Effector memory CD4-positive, alpha-beta T cell (primary cell): ENCODE measurements at places on chromosomes 1 and 21.

- no peak for DNase-seq
These were observed 66.5 kb upstream of the RCC1 start for GRCh38 chr1:28439320-28439719.

DNA sequence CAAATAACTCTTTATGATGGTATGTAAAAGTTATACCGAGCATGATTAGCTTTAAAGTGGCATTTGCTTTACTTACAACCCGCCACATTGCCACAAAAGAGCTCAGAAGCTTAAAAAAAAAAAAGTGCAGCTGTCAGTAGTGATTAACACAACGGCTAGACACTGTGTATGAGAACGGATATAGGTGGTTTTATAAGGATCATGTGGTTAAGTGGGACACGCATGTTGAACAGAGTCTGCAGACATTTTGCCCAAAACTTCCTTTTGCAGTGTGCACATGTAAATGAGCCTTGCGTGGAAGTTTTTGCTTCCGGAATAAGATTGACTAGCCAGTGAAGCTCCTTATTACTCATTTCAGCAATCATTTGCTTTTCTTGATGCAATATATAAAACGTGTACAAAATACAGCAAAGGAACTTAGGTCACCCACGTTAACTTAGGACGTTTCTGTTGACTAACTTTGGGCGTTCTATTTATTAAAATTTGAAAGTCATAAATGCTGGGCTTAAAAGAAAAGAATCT lies 58.7 kb upstream of the RGS1 start:
- peak; percentile 61 for DNase-seq

GRCh38 chr1:171600862-171601261 lies 21.2 kb upstream of the MYOCOS start:
- DNase-seq: no peak

DNA sequence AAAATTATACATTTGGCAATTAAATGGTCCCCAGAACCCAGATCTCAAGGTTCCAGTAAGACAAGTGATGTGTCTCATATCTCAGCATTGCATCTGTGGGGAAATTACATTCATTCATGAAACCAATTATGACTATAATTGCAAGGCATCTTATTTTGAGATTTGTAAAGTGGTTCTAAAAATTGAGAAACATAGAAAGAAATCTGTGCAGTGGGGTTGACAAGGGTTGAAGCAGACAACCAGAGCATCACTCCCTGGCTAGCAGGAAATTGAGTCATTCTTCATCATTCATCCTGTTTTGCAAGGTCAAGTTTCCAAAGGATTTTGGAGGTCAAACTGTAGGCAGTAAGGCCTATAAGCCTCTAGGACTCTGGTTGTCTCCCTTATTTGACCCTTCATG lies 25.1 kb upstream of the MROH9 start:
- no peak for DNase-seq

DNA sequence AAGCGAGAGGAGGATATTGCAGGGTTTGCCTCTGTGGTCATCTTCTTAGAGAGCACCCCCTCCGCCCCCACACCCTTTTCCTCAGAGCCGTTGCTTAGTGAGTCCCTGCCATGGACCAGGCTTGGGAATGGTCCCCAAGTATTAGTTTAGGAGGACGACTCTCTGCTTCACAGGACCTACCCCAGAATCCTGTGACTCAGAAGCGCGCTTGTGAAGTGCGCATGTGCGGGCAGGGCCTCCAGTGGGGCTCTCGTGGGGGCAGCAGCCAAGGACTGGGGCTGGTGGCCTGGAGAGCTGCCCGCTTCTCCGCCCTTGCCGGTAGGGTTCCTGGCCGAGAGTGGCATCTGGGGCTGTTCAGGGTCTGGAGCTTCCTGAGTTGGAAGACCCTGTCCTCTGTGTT lies 37.3 kb upstream of the HMGN1 start:
- DNase-seq: no peak

- no peak for DNase-seq
These were observed 214.4 kb downstream of the DAB1 start for GRCh38 chr1:57209495-57209894.

DNA sequence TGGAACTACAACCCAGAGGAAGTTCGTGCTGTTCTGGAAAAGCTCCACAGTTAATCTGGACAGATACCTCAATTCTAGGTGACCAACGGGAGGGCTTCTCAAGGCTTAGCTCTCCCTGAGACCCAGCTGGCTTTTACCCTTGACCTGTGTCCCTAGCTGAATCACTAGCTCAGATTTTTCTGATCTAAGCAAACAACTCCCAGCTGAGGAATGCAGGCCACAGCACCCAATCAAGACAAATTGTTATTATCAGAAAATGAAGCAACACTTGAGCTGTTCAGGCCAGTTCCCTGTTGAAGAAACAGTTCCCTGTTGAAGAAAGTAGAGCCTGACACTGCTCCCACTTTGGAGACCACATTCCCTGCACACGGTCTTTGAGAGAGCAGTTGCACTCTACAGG lies 16.0 kb downstream of the DIO1 start:
- DNase-seq: no peak

GRCh38 chr1:9435153-9435636 lies 104.1 kb upstream of the SLC25A33 start:
- no peak for DNase-seq

- no peak for DNase-seq
These were observed 6.8 kb upstream of the SLAMF9 start for GRCh38 chr1:159960721-159961381.

DNA sequence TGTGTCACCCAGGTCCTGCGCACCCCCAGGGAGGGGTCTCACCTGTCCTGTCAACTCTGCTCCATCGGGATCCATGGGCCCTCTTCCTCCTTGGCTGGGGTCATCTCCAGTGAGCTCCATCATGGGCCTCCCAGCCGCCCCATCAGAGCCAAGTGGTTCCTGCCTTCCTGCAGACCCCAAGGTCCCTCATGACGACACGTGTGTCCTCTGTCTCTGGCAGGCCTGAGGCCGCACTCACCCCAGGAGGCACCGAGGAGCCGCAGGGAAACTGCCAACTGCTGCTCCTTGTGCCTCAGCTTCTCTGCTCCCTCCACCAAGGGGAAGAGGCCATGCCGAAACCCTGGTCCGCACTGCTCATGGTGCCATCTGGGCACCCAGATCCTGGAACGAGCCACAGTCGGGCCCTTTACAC lies 46.8 kb downstream of the COL18A1 start:
- no peak for DNase-seq

- DNase-seq: no peak
These were observed 53.9 kb downstream of the CYYR1 start for GRCh38 chr21:26519142-26519541.

DNA sequence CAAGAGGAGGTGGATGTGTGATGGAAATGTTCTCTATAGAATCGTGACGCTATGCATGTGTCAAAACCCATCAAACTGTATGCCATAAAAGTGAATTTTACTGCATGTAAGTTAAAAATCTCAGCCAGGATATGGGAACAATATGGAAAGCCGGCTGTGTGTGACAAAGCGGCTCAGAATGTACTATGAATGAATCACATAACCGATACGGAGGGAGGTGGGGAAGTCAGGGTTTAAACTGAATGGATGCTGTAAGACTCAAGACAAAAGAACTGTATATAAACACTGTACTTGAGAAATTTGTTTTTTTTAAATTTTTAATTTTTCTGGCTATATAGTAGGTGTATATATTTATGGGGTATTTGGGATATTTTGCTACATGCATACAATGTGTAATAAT lies 111.6 kb upstream of the PDE4B start:
- no peak for DNase-seq

- no peak for DNase-seq
These were observed 8.0 kb downstream of the SMIM12 start for GRCh38 chr1:34851431-34852105.

DNA sequence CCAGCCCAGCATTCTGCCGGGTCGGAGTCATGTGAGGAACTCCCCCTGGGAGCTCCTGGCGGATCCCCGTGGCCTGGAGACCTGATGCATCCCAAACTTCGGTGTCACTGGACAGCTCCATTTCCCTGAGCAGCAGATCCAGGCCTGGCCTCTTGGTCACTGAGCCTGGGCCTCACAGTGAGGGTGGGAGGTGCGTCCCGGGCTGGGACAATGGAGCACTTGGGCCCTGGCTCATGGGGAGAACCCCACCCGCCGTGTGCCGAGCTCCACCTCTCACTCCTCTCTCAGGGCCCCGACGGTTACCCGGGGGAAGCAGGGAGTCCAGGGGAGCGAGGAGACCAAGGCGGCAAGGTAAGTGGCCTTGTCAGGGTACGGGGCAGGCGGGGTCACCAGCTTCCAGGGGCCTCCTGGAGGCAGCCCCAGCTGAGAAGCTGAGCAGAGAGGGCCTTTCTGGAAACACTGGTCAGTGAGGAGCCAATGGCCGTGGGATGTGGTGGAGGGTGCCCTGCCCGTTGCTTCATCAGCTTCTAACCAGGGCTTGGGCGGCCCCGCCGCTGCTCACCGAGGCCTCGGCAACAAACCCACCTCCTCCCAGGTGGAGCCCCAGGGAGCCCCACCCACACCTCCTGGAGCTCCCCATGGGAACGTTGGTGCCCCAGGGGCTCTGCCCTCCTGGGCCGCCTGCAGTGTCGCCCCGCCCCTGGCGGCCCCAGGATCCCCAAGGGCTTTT lies 19.8 kb downstream of the COL6A2 start:
- DNase-seq: no peak

GRCh38 chr1:100400404-100400803 lies 48.1 kb downstream of the CDC14A start:
- peak; percentile 57 for DNase-seq

GRCh38 chr1:9294910-9295636 lies 2.4 kb downstream of the SPSB1 start:
- DNase-seq: no peak

GRCh38 chr1:213572912-213573647 lies 414.7 kb upstream of the PROX1 start:
- no peak for DNase-seq

- no peak for DNase-seq
These were observed 52.7 kb downstream of the TEX35 start for GRCh38 chr1:178565586-178565985.

DNA sequence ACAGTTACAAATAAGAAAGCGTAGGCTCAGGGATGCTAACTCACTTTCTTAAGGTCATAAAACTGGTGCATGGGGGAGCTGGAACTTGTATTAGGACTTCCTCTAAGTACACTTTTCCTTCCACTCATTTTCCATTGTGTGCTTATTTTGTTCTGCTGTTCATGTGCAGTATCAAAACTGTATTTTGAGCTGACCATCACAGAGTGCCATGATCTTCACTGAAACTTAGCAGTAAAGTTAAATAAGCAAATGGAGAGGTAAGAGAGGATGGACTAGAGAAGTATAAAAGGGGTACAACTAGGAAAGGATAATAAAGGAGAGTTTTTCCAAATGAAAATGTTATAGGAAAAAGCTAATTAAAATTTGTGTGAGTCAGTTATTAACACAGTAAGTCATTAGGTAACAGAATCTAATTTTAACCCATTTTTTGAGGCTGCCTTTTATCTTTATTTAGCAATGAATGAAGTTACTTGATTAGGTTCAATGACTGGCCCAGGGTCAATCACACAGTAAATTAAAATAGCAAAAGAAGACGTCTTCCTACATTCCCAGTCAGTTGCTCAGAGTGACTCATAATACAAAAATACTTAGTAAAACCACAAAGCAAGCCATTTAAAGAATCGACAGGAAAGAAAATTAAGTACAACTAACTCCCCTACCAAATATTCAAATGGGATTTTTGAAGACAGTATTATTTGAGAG lies 165.8 kb upstream of the C1orf105 start:
- DNase-seq: no peak

DNA sequence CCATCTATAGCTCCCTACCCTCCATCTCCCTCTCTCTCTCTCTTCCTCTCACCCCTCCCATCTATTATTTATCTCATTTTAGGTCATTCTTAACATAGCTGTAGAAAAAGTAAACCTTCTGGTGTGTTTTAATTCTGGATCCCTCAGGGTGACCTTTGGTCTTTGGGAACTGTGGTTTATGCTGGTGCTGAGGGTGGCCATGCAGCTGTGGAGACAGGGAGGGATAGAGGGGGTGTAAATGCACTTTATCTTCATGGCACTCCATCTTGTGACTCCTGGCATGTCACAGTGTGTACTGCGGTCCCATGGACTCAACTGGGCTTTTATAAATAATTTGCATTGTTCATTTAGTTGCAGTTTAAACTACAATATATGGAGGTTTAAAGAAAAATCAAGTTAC lies 50.2 kb upstream of the RUNX1 start:
- DNase-seq: no peak

DNA sequence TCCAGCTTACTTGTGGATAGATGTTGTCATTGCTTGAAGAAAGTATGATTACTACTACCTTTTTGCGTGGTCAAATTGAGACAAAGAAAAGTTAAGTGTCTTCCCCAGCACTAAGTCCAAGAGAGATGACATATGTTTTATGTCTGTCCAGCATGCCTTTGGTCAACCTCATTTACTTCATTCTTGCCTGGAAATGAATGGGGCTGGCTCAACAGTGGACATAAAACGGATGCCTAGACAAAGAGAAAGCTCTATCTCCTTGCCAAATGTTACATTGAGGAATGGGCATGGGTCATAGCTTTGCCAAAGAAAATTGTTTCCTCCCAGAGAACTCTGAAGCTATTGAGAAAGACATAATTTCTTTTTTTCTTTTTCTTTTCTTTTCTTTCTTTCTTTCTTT lies 82.4 kb upstream of the PLPPR4 start:
- no peak for DNase-seq

- no peak for DNase-seq
These were observed 8.1 kb downstream of the NGF start for GRCh38 chr1:115329965-115330364.

DNA sequence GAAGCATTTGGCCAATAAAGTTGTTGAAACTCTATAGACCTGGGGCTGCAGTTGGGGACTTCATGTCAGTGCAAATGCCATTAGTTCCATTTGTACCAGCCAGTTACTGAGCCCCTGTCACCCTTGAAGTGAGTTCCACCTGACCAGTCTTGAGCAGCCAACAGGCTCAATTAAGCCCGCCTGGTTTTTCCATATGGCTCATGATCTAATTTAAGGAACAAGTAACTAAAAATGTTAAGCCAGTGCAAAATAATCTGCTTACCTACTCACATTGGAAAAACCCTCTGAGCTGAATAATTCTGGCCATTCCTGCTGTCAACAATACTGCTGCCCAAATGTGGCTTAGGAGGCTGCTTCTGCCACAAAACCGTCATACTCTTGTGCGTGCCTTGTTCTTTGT lies 21.6 kb downstream of the NSUN4 start:
- no peak for DNase-seq

GRCh38 chr1:32592943-32593342 lies 53.7 kb downstream of the ZBTB8A start:
- no peak for DNase-seq

DNA sequence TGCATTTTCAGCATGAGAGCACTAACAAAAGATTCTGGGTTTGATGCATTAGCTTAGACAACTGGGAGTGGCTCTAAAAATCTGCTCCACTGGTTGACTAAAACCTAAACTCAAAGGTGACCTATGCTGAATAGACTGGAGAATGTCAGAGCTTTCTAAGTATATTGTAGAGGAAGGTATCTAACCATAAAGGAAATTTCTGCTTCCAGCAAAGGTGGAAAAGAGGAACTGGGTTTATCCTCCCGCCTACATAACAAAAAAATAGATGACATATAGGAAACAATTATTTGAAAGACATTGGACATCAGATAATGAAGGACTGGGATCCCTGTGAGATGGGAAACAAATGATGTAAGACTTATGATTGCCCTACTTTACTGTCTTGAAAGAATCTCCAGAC lies 35.8 kb upstream of the CR2 start:
- no peak for DNase-seq
